NCI-H1105 treated with DMSO at 0.1 percent for 48 hours (cell line): ENCODE measurements at places on chromosomes 7 and 10.
A peak's percentile ranks its signal among the peaks of the same experiment; 100 is the strongest.

GRCh38 chr10:113891476-113891875 lies 37.0 kb downstream of the NHLRC2 start:
- no peak for DNase-seq

GRCh38 chr10:28594406-28594805 lies 61.5 kb downstream of the WAC start:
- no peak for DNase-seq

GRCh38 chr7:41520445-41520844 lies 182.4 kb downstream of the INHBA start:
- DNase-seq, result no peak

- DNase-seq, result no peak
Measured at GRCh38 chr7:128137181-128137580, 103.9 kb upstream of the LEP start.

- peak; percentile 46 for DNase-seq
Measured at GRCh38 chr10:61140765-61141392, 196.9 kb upstream of the RHOBTB1 start.
